Hepatocyte (in vitro differentiated cells): ENCODE measurements at places on chromosomes 7 and 10.

- DNase-seq, result no peak
Observed at GRCh38 chr10:97307866-97308780, 10.9 kb upstream of the FRAT1 start.

GRCh38 chr10:7563368-7563767 is 103.4 kb downstream of the ITIH5 start:
- peak; percentile 67 for DNase-seq

DNA sequence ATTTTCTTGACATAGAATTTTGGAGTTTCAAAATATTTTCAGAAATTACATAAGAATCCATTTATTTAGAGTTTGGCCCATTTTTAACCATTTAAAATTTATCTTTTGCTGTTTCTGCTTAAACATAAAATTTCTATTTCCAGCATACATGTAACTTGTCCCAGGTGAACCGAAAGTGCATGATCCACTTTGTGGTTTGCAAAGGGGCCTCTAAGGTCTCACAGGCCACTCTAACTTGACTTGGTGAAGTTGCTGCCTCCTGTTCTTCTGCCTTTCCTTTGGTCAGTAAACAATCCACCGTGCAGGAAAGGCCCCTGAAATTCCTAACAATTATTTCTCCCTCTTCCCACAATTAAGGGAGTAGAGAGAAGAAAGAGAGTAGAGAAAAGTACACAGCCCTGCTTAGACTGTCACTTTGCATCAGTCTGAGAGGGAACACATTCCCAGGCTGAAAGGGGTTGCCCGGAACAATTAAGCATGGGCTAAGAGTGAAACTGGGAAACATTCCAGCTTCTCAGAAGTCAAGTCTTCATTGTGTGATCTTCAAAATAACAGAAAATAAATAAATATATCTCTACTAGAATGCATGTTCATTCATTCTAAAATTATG is 79.5 kb upstream of the SEMA3A start:
- no peak for DNase-seq

DNA sequence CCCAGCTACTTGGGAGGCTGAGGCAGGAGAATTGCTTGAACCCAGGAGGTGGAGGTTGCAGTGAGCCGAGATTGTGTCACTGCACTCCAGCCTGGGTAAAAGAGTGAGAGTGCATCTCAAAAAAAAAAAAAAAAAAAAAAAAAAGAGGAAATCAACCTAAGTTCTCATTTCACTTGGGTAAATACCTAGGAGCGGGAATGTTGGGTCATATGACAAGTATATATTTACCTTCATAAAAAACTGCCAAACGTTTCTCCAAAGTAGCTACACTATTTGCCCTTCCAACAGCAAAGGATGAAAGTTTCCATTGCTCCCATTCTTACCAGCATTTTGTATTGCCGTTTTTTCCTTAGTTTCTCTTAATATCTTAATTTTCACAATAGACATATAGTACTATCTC is 9.8 kb downstream of the P4HA1 start:
- DNase-seq, result no peak

GRCh38 chr7:141686670-141687069 is 15.3 kb downstream of the DENND11 start:
- DNase-seq, result no peak

GRCh38 chr10:96858706-96859050 is 26.6 kb downstream of the LCOR start:
- no peak for DNase-seq

- peak; percentile 50 for DNase-seq
Observed at GRCh38 chr7:141072548-141073172, 1.2 kb upstream of the TMEM178B start.

- peak; percentile 12 for DNase-seq
Observed at GRCh38 chr10:15897287-15897686, 37.0 kb upstream of the MINDY3 start.

DNA sequence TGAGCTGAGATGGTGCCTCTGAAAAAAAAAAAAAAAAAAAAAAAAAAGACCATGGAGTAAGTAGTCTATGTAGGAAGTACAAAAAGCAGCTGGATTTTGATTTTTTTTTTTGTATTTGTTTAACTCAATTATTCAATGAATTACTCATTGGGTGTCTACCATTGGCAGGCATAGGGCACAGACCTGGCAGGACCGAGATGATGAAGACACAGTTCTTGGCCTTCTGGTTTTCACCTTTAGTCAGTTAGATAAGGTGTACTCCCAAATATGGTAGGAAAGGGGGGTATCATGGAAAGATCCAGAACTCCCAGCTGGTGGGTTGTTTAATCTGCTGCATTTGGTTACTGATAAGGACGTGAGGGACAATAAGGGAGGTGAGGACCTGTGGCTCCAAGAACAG is 97.1 kb upstream of the NMT2 start:
- no peak for DNase-seq

DNA sequence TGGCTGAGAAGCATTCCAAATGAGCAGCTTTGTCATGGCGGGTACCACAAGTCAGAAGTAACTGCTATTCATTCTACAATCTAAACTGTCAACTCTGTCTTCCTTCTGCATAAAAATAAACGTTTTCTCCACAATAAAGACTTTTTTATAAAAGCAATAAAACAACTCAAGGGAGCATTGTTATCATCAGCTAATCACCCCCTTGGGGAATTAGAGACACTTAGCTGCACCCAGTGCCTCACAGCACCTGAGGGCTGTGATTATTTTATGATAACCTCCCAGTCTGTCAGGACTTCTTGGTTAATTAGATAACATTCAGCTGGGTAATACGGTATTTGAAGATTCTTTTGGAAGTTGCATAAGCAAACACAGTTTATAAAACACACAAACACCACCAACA is 155.6 kb downstream of the PPP1R3A start:
- DNase-seq, result no peak

GRCh38 chr10:95133997-95134396 is 60.0 kb upstream of the ACSM6 start:
- no peak for DNase-seq

- DNase-seq, result no peak
Observed at GRCh38 chr7:45215601-45216062, 58.0 kb downstream of the RAMP3 start.

DNA sequence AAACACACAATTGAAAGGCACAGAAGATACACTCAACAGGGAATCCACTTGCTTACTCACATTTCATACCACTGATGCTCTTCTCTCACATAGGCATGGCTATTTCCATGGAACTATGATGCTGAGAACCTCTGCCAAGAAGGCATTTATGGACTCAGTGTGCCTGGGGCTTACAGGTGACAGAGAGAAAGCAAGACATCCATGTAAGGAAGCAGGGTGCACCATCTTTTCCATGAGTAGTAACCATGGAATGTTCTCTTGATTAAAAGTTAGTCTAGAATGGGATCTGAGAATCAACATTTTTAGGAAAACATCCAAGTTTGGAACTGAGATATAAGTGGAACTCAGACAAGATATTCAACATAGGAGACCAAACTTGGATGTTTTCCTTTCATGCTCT is 52.5 kb upstream of the MACC1 start:
- no peak for DNase-seq

- no peak for DNase-seq
Observed at GRCh38 chr7:97601931-97602457, 129.9 kb upstream of the TAC1 start.

- DNase-seq, result no peak
Observed at GRCh38 chr10:91511549-91512330, 101.6 kb downstream of the HECTD2 start.

DNA sequence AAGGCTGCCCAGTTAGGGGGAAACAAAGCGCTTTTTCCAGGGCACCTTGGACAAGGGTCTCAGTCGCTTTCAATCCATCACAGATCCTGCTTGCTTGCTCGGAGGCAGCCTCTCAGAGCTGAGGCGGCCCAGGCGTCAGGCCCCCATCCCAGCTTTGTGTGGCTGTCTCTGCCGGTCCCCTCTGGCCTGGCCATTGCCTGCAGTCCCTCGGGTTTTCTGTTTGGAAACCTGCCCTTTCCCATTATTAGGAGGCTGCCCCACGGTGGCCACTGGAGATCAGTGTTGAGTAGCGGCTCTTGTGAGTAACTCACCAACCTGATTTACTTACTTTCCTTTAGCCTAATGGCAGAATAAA is 216.1 kb downstream of the GLRX3 start:
- no peak for DNase-seq

GRCh38 chr10:77949167-77949566 is 22.6 kb upstream of the DLG5 start:
- peak; percentile 50 for DNase-seq

DNA sequence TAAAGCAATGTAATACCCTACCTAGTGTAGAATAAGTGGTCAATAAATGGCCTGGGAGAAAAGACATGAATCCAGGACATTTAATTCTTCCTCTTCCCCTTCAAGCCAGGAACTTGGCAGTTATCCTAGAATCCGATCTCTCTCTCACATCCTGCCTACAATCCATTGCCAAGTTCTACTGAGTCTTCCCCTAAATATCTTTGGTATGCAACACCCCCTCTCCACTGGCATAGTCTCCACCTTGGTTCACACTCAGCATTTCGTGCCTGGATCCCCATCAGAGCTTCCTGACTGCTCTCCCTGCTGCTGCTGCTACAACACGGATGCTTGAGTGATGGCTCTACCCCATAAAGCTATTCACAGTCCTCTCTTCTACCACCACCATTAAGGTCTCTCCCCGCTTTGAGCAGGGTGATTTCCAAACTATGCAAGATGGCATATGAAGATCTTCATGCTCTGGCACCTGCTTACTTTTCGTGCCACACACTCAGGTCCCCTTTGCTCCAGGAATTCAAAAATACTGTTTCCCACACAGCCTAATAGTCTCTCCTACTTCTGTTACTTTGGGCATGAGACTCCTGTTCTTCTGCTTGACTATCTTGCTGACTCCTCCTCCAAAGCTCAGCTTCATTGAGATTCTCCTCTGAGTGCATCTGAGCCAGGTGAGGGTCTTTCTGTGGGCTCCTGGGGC is 4.8 kb downstream of the ANK3 start:
- no peak for DNase-seq

DNA sequence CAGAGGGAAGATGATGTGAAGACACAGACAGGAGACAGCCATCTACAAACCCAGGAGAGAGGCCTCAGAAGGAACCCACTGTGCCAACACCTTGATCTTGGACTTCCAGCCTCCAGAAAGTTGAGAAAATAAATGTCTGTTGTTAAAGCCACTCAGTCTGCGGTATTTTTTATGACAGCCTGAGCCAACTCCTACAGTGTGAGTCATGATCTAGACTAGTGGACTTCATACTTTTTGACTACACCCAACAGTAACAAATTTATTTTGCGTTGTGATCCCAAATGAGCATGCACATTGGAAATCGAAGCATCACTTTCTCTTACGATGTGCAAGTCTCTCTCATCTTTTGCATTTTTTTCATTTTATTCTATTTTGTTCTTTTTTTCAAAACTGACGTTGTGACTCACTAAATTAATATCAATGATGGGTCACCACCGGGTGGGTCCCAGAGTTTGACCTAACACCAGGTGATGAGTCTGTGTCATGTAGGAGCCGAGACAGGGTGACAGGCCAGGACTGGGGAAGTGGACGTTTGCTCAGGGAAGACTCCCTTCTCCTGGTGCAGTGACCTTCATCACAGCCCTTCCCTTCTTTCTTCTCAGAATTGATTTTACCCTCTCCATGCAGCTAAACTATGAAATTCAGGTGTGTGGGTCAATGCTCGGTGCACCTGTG is 28.9 kb downstream of the PHYH start:
- DNase-seq, result peak; percentile 37

DNA sequence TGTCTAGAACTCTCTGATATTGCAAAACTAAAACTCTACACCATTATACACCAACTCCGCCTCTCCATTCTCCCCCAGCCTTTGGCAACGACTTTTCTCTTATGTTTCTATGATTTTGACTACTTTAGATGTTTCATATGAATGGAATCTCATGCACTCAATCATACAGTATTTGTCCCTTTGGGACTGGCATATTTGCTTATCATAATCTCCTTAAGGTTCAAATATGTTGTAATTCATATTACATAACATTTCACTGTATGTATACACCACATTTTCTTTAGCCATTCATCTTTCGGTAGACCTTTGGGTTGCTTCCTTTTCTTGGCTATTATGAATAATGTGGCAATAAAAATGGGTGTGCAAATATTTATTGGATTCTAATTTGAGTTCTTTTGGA is 164.4 kb downstream of the ARL4A start:
- DNase-seq, result no peak

DNA sequence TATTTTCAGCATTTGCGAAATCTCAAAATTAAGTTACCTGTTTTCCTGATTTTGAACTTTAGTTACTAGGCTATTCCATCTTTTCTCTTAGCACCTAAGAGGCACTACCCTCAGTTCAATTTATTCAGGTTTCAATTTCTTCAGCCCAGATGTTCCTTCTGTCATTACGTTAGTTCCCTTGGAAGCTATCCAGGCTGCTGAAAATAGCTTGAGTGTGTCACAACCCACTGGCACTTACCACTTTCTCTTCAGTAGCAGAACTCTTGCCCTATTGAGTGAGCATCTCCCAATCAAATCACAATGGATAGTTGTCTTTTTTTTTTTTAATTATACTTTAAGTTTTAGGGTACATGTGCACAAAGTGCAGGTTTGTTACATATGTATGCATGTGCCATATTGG is 332.7 kb upstream of the LRGUK start:
- DNase-seq, result no peak

GRCh38 chr10:44979281-44980191 is 927 bp upstream of the DEPP1 start:
- DNase-seq, result no peak

DNA sequence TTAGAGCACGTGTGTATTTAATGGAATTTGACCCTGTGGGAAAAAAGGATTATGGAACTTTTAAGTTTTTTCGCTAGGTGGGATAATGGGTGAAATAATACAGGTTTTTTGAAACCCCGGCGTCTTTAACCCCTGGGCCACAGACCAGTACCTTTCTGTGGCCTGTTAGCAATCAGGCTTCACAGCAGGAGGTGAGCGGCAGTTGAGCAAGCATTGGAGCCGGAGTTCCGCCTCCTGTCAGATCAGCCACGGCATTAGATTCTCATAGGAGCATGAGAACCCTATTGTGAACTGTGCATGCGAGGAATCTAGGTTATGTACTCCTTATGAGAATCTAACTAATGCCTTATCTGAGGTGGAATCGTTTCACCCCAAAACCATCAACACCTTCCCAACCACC is 28.6 kb downstream of the WAC start:
- DNase-seq, result no peak

GRCh38 chr10:12914111-12914510 is 87.4 kb downstream of the CCDC3 start:
- no peak for DNase-seq

GRCh38 chr10:84539216-84539615 is 210.8 kb downstream of the CCSER2 start:
- DNase-seq, result no peak

DNA sequence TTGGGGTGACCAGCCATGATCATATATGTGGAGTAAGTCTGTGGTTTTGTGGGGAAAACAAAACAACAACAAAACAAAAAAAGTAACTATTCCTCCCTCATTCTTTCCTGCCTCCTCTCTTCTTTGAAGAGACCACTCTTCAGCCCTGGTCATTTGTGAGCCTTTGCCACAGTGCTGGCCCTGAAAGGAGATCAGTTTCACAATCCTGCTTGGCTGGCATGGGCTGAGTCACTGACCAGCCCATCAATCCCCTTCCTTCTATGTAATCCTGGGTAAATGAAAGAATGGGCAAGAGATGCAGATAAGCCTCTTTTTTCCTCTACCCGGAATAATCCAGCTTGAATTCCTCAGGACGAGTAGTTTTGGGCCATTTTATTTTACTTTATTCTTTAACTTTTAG is 13.6 kb downstream of the CSTF2T start:
- no peak for DNase-seq
